ENCODE measurements at places on chromosomes 2 and 18.

- no peak for DNase-seq
Observed at GRCh38 chr18:51157215-51157614, 40.3 kb downstream of the MEX3C start.

DNA sequence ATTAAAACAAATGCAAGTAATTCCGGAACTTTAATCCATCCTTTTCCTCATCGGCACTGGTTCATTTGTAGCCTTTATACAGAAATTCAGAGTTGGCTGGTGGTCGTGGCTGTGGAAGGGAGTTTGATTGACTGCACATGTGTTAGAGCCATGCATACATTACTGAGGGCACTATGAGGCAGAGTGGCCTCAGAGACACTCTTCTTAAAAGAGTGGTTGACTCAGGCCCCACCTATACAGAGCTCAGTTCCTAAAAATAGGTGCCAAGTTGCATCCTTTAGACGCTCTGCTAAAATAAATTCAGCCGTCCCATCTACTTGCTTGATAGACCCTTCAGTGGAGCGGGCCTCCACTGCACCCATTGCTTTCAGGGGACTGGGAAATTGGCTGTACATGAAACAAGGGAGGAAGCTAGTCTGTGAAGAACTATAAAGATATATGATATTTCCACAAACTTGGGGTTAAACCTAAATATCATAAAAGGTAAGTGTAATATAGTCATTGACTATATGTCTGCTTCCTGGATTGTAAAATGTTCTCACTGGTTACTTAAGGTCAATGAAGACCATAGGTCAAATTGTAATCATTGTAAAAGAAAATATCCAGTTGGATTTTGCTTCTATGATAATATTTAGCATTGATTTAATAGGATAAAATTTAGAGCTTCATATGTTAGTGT lies 298.9 kb downstream of the XIRP2 start:
- no peak for DNase-seq

DNA sequence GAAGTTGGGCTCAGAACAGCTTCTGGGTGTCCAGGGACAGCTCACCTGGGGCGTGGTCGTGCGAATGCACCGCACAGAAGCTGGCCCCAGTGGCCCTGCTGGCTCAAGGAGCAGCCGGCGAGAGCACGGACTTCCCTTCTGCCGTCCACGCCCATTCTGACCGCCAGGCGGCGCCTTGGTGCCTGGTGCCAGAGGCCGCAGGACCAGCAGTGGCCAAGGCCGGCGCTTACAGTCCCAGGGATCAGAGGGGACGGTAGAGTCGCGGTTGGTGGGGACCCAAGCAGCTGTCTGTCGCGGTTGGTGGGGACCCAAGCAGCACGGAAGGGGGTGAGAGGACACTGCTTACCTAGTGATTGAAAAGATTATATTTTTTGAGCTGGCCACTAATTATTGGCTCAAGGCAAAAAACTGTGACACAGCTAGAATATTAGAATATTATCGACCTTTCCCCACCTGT lies 25.7 kb downstream of the NPPC start:
- peak; percentile 91 for DNase-seq

- no peak for DNase-seq
Observed at GRCh38 chr2:12733846-12734245, 17.1 kb downstream of the TRIB2 start.

- no peak for DNase-seq
Observed at GRCh38 chr2:84519332-84519957, 3.1 kb downstream of the DNAH6 start.

DNA sequence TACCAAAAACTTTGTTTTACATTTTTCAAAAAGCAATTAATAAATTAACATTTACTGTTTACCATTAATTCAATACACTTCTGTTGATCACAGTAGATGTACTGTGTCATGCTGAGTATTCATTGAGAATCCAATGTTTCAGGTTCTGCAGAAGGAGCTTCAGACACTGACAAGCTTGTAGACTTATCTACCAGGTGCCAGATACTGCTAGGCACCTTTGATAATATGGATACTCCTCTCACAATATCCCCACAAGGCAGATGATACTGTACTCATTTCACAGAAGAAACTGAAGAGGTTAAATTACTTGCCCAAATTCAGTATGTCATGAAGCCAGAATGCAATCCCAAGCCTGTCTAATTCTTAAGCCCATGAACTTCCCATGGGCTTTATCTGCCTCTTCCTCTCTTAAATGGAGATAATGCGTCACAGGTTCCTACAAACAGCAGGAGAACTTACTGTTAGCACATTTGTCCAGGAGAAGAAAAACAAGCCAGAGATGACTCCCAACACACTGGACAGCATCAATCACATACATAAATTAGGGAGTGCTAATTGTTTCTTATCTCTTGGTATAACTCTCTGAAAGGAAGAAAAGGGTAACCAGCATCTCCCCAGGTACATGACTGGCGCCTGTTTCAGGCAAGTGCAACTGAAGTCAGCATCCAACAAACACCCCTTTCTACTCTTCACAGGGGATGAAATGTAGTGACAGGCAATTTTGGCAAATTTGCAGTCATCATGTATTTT lies 27.4 kb downstream of the ITSN2 start:
- no peak for DNase-seq

GRCh38 chr2:45466053-45466452 lies 145.0 kb downstream of the SRBD1 start:
- no peak for DNase-seq

DNA sequence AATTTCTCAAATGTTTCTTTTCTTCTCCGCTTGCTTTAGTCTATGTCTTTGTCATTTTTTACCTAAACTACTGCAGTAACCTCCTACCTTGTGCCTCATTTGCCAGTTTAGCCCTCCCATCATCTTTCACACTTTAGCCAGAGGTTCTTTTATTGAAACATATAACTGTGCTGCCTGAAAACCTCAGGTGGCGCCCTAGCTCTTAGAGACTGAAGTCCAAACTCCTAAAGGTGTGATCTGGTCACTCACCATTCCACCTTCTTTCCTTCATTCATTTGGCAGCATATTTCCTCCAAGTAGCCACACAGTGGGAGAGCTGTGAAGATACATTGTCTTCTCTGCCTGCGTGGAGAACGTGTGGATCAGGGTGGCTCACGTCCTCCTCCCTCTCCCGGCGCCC lies 98.2 kb upstream of the MAPRE2 start:
- DNase-seq, result no peak

- no peak for DNase-seq
Observed at GRCh38 chr2:138493334-138493733, 8.2 kb upstream of the SPOPL start.

DNA sequence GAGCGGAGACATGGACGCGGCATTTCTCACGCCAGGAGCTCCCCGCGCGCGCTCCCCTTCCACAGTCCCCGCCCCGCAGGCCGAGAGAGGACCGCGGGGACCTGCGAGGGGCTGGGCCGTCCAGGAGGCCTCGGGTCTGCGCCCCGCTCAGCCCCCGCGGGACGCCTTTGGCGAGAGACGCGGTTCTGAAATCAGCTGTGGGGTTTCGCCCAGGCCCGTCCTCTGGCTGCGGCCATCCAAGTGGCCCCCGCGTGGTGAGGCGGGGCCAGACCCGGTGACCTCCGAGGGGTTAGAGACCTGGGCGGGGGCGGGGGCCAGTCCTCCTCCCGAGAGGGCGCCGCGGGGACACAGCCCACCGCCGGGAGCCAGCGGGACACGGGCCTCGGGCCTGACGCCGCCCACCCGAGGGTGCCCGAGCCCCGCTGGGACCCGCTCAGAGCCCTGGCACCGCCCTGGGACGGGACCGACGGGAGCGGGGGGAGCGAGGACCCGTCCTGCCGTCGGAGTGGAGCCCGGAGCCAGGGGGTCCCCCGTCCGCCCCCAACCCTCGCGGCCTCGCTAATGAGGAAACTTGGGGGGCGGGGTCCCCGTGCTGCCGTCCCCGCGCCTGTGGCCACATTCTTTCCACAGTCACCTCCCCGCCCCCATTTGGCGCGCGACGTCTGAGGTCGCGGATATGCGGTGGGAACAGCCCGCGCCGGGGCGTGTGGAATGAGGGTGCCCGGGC lies 6.1 kb upstream of the SALL3 start:
- DNase-seq, result no peak

GRCh38 chr2:46601328-46601963 lies 122.1 kb downstream of the TMEM247 start:
- DNase-seq, result no peak

GRCh38 chr2:240966457-240966905 lies 31.9 kb upstream of the SNED1 start:
- DNase-seq, result no peak

DNA sequence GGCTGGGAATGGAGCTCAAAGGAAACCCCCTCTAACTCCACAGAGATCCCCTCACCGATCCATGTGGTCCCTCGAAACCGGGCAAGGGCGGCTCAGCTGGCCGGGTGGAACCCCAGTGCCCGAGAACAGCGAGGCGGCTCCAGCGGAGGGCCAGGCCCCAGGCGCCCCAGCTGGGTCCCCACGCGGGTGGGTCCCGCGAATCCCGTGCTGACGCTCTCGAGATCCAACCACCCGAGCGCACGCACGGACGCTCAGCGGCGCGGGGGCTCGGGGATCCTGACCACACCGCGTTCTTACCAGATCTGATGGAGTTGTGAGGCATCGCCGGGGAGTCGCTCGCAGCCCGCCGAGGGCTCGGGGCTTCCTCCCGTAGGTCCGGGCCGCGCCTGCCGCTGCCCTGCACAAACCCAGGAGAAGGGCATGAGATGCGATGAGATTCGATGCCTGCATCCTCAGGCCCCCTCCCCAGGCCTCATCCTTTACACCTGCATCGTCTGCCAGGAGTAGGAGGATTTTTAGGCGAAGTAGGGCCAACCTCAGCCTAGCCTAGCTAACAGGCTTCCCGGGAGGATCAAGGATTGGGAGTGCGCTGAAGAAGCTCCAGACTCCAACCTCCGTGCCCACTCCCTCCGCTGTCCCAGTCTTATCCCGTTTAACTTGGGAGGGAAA lies 514 bp downstream of the PAX8 start:
- DNase-seq, result no peak

GRCh38 chr2:221529943-221530652 lies 42.0 kb downstream of the EPHA4 start:
- DNase-seq, result no peak

DNA sequence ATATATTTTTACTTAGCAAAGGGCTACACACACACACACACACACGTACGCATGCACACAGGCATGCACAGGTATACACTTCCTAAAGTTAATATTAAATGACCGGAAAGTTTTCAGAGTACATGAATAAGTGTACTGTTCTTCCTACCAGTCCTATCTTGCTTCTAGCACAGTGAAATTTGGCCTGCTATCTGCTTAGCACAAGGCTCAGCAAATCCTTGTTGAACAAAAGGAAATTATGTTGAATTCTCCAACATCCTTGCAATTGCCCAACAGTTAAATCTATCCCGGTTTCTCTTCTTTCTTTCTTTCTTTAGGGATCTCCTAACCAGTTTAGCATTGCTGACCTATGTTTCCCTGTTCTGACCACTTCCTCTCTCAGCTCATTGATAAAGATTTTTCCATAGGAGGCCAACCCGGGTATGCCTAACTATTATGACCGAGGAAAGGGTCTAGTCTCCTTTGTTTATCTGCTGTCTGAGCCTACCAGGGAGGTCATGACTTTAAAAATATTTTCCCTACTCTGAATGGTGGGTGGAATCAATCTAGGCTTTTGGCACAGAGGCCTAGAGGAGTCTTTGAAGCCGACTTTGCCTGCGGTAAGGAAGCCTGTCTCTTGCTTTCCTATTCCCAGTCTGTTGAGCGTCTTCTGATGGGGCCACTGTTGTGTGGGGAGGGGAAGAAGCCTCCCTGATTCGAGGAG lies 400.7 kb downstream of the HRH4 start:
- DNase-seq, result no peak

GRCh38 chr18:70576276-70577022 lies 287.6 kb downstream of the SOCS6 start:
- DNase-seq, result no peak

DNA sequence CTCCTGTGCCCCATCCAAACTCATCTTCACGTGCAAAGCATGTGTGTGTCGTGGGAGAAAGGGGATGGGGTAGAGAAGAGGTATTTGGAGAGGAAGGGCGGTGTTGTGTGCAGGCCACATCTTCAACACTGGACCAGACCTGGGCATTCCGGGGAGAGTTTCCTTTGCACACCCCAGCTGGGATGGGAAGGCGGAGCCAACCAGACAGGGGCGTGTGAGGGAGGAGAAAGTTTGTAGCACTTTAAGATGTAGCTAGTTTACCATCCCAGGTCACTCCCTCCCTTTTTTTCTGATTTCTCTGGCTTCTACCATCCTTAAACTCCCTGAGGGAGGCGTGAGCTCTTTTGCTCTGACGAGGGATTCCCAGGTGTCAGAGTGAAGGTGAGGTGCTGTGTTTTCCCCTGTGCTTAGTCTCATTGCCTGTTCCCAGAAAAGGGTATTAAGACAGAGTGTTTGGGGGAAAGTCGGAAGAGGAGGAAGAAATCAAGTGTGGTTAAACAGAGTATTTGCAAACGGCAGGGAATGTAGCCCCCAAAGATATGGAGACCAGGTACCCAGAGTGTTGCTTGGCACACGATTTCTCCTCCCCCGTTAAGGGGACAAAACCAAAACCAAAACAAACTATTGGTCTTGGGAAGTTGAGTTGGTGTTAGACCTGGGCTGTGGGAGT lies 1.6 kb downstream of the SETBP1 start:
- peak; percentile 66 for DNase-seq

- DNase-seq, result no peak
Observed at GRCh38 chr2:207532676-207533075, 2.9 kb downstream of the CREB1 start.

DNA sequence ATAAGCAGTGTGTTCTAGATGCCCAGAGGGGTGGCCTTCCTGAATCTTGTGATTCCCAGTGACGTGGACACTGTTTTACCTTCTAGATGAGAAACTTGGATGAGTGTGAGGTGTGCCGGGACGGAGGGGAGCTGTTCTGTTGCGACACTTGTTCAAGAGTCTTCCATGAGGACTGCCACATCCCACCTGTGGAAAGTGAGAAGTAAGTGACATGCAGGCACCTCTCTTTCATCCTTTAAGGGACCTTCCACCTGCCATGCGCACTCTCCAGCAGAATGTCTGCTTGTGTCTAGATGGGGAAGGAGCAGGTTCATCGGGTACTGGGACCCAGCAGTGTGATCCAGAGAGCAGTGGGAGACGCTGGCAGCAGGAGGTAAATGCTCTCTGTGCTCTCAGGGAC lies 16.0 kb upstream of the SP100 start:
- DNase-seq, result no peak

DNA sequence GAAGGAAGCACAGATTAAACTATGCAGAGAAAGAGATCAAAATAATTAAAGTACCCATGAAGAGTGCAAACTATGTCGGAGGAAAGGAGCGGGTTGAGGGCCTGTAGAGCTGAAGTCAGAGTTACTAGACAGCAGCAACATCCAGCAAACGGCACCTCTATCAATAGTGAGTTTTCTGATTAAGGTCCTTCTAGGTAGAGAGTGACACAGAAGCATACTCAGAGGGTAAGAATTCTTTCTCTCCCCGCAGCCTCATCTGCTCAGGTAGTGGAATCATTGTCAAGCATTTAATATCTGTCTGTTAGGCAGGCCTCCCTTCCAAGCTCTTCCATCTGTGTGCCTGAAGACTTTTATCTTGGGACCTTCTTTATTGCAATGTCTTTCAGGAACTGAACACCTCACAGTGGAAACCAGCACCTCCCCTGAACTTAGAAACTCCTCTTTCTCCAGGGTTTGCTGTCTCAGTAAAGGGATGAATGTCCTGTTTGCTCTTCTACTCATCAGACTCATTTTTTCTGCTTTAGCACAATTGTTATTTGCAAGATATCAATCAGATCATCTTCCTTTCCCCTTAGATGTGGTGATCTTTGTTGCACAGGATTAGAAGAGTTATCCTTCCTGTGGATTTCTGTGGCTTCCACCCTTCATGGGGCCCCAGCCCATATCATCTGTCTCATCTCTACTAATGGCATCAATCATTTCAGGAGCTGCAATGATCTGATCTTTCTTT lies 28.8 kb downstream of the SP140 start:
- no peak for DNase-seq

GRCh38 chr2:11862049-11862448 lies 115.6 kb downstream of the LPIN1 start:
- DNase-seq, result no peak

GRCh38 chr2:36820942-36821605 lies 124.6 kb downstream of the VIT start:
- DNase-seq, result no peak

Measured in testis (tissue), 5 donors.